ENCODE measurements at places on chromosomes 4 and X. TPM values are rescaled to one million over a fixed set of nuclear protein-coding genes. Genes with fewer than 3 reads are reported as not detected.

Gene DUSP9
- 0.21 TPM for total RNA-seq

Gene TLR3
- total RNA-seq: 0.62 TPM

Gene UGT2B15
- not detected for total RNA-seq

- no peak for DNase-seq
- H3K4me1 ChIP-seq: peaks cover 9% of the 10 kb centered on the region
- no peaks in the 10 kb centered on the region for H3K36me3 ChIP-seq
Measured at GRCh38 chr4:27046851-27047250, 186.2 kb downstream of the STIM2 start.

Gene FDCSP
- total RNA-seq: not detected

DNA sequence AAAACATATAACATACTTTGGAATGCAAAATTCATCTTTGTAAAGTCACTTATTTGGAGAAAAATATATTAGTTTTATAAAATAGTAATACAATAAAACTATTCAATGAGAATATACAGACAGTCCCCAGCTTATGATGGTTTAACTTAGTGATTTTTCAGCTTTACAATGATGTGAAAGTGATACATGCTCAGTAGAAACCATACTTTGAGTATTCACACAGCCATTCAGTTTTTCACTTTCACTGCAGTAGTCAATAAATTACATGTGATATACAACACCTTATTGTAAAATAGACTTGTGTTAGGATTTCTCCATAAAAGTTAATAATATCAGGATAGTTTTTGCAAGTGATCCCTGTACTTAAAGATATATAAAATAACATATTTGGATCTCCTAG is 436.0 kb downstream of the CENPC start:
- DNase-seq: no peak
- no peak overlapping the region for H3K27ac ChIP-seq
- H3K27me3 ChIP-seq: no peaks in the 10 kb centered on the region
- peaks cover 3% of the 10 kb centered on the region for H3K4me1 ChIP-seq
- H3K36me3 ChIP-seq: no peaks in the 10 kb centered on the region

Gene PRKG2
- total RNA-seq: 2.3 TPM

DNA sequence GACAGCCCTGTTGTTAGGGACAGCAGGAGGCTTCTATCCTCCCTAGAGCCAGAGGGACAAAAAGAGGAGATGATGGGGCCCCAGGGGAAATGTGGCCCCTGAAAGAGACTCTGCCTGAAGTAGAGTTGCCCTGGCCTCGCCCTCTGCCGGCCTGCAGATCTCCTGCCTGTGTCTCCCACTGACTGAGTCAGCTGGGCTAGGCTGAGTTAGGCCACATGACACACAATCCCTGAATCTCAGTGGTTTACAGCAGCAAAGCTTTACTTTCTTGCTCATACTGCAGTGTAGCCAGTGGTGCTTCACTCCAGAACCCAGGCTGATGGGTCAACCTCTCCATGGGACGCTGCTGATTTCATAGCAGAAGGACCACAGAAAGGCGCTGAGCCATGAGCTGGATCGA is 23.5 kb downstream of the DRD5 start:
- no peak overlapping the region for H3K4me3 ChIP-seq
- H3K27ac ChIP-seq: no peak overlapping the region
- no peaks in the 10 kb centered on the region for H3K36me3 ChIP-seq
- no peaks in the 10 kb centered on the region for H3K27me3 ChIP-seq

- H3K27me3 ChIP-seq: no peaks in the 10 kb centered on the region
- no peak for DNase-seq
- peaks cover 10% of the 10 kb centered on the region for H3K36me3 ChIP-seq
- H3K4me1 ChIP-seq: no peaks in the 10 kb centered on the region
Measured at GRCh38 chrX:101427954-101428353, 19.9 kb downstream of the HNRNPH2 start.

DNA sequence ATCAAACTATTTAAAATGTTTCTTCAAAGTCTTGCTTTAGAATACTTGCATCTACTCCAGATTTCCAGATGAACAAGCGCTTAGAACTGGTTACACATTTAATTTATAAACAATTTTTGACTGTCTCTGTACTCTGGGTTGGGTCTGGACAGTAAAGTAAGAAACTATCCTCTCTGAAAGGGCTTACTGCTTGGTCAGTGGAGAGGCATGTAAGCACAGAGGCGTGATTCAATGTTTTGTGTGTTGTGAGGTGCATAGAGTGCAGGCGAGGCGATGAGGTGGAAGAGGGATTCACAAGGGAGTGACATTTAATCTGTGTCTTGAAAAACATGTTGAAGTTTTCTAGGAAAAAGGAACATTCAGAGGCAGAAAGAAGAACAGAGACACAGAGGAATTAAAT is 231.4 kb downstream of the VEGFC start:
- no peak for DNase-seq
- H3K36me3 ChIP-seq: no peaks in the 10 kb centered on the region
- H3K4me1 ChIP-seq: no peaks in the 10 kb centered on the region
- H3K4me3 ChIP-seq: no peak overlapping the region
- H3K27me3 ChIP-seq: no peaks in the 10 kb centered on the region
- H3K27ac ChIP-seq: no peak overlapping the region

- DNase-seq: no peak
- no peaks in the 10 kb centered on the region for H3K4me1 ChIP-seq
- H3K27ac ChIP-seq: no peak overlapping the region
Measured at GRCh38 chr4:176436293-176436973, 116.7 kb downstream of the SPCS3 start.

- H3K27ac ChIP-seq: no peak overlapping the region
- no peaks in the 10 kb centered on the region for H3K36me3 ChIP-seq
- H3K27me3 ChIP-seq: no peaks in the 10 kb centered on the region
Measured at GRCh38 chr4:87117732-87118075, 102.7 kb downstream of the KLHL8 start.

- H3K4me3 ChIP-seq: no peak overlapping the region
- H3K27ac ChIP-seq: no peak overlapping the region
- H3K27me3 ChIP-seq: no peaks in the 10 kb centered on the region
- no peaks in the 10 kb centered on the region for H3K36me3 ChIP-seq
- DNase-seq: no peak
Measured at GRCh38 chr4:98093662-98094061, 49.6 kb downstream of the STPG2 start.

Gene PAK3
- total RNA-seq: 12.5 TPM

DNA sequence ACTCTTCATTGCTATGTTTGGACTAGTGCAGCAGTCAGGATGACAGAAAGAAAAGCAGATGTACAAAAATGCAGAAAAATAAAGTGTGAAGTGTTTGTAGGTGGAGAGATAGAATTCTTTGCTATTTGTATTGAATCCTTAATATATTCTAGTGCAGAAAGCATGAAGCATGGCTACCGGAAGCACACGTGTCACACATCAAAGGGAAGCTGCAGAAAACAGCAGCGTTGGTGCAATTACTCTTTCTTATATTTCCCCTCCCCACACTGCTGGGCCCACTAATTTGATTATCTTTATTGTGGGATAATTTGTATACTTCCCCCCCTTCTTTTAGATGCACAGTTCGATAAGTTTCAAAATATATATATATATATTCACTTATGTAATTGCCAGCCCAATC is 35.9 kb upstream of the TAPT1 start:
- H3K4me1 ChIP-seq: no peaks in the 10 kb centered on the region
- no peak overlapping the region for H3K4me3 ChIP-seq
- no peak overlapping the region for H3K27ac ChIP-seq
- no peaks in the 10 kb centered on the region for H3K27me3 ChIP-seq
- no peak for DNase-seq

GRCh38 chrX:80388206-80388605 is 32.0 kb upstream of the TENT5D start:
- H3K4me3 ChIP-seq: no peak overlapping the region
- H3K27ac ChIP-seq: no peak overlapping the region
- H3K27me3 ChIP-seq: no peaks in the 10 kb centered on the region
- no peak for DNase-seq

GRCh38 chrX:48540028-48540375 is 488 bp downstream of the TBC1D25 start:
- no peak for DNase-seq
- H3K36me3 ChIP-seq: no peaks in the 10 kb centered on the region
- no peak overlapping the region for H3K27ac ChIP-seq
- H3K4me1 ChIP-seq: no peaks in the 10 kb centered on the region
- H3K27me3 ChIP-seq: no peaks in the 10 kb centered on the region

GRCh38 chr4:13918110-13918509 is 290.6 kb upstream of the BOD1L1 start:
- H3K4me3 ChIP-seq: no peak overlapping the region
- peaks cover 13% of the 10 kb centered on the region for H3K4me1 ChIP-seq
- no peaks in the 10 kb centered on the region for H3K27me3 ChIP-seq
- H3K27ac ChIP-seq: no peak overlapping the region

Gene UTP3
- 19.1 TPM for total RNA-seq

DNA sequence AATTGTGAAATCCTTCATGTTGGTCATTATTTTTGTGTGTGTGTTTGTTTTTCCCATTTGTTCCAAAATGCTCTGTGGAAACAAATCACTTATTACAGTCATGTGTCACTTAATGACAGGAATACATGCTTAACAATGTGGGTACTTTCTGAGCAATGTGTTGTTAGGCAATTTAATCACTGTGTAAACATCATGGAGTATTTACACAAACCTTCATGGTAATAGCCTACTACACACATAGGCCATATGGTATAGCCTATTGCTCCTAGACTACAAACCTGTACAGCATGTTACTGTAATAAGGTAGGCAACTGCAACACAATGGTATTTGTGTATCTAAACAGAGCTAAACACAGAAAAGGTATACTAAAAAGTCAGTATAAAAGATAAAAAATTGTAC is 388.9 kb upstream of the PPP1R2C start:
- DNase-seq: no peak
- no peaks in the 10 kb centered on the region for H3K4me1 ChIP-seq
- no peak overlapping the region for H3K27ac ChIP-seq
- H3K27me3 ChIP-seq: no peaks in the 10 kb centered on the region
- H3K4me3 ChIP-seq: no peak overlapping the region

DNA sequence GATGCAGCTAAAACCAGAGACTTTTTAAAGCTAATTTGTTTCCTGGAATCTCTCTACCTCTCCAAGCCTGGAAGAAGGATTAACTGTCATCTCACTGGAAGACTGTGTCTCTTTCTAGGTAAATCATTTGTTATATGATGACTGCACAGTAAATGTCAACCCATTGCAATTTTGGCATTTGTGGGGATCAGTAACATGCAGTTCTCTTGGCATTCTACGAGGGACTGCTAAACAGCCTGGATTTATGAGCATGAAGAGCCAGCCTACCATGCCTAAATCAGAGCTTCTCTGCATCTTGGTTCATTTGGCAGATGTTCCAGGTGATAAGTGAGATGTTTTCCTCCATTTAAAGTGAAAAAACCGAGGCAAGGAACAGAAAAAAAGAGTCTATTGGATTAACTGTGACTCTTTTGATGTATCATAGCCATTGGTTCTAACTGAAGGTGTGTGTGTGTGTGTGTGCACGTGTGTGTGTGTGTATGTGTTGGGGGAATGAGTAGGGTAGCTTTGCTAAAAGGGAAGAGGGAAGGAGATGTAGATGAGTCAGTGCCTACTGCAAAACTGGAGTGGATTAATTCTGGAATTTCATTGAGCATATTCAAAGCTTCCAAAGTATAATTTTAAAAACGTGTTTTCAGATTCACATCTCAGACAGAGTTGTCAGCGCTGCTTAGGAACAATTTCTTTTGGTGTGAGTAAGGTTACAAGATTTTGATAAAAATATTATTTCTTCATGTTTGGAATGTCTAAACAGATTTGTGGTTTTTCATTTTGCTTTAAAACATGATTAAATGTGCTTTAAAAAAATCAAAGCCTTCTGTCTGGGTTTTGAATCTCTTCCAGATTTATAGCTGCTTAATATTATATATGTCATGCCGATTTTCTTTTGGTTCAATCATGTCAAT is 123.2 kb upstream of the LNX1 start:
- H3K4me3 ChIP-seq: no peak overlapping the region
- H3K4me1 ChIP-seq: no peaks in the 10 kb centered on the region
- no peaks in the 10 kb centered on the region for H3K27me3 ChIP-seq
- no peak for DNase-seq

DNA sequence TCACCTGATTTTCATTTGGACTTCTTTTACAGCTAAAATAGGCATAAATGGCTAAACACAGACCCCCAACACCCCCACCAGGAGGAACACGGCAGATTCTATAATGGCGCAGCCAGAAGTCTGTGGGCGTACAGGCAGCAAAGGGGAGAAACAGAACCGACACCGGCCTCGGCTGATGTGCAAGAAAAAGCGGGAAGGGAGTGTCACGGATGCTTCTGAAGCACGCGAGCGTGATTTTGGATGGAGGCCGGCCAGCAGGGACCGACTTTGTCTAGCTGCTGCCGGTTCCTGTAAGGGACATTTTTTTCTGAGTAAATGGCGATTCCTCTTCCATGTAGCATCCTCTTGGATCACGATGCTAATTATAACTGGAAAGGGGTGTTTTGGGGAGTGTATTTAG is 24.9 kb upstream of the ETNPPL start:
- H3K4me3 ChIP-seq: no peak overlapping the region
- no peaks in the 10 kb centered on the region for H3K27me3 ChIP-seq
- H3K36me3 ChIP-seq: no peaks in the 10 kb centered on the region
- H3K4me1 ChIP-seq: no peaks in the 10 kb centered on the region
- no peak for DNase-seq
- no peak overlapping the region for H3K27ac ChIP-seq

Gene GATA1
- total RNA-seq: not detected

GRCh38 chrX:100652266-100652665 is 8.3 kb downstream of the SRPX2 start:
- no peaks in the 10 kb centered on the region for H3K27me3 ChIP-seq
- no peak overlapping the region for H3K4me3 ChIP-seq
- H3K27ac ChIP-seq: no peak overlapping the region
- no peak for DNase-seq
- peaks cover 5% of the 10 kb centered on the region for H3K4me1 ChIP-seq
- H3K36me3 ChIP-seq: no peaks in the 10 kb centered on the region

DNA sequence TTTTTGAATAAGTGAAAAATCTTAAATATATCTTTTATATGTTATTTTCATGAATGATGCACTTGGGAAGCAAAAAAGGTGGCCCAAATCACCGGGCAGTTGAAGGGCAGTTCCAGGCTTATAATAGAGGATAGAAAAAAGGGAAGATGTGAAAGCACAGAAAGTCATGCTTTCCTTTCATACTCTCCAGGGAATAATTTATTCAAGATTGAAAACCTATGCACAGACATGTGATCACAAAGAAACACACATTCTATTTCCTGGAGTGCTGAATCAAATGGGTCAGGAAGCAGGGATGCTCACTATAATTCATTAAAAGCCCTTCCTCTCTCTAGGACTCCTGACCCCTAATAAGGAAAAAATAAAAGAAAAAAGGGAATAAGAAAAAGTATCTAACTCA is 66.1 kb upstream of the USP38 start:
- no peaks in the 10 kb centered on the region for H3K4me1 ChIP-seq
- no peaks in the 10 kb centered on the region for H3K27me3 ChIP-seq
- no peak for DNase-seq
- no peaks in the 10 kb centered on the region for H3K36me3 ChIP-seq
- H3K27ac ChIP-seq: no peak overlapping the region
- H3K4me3 ChIP-seq: no peak overlapping the region
